ENCODE measurements at places on chromosomes 2 and 18.

DNA sequence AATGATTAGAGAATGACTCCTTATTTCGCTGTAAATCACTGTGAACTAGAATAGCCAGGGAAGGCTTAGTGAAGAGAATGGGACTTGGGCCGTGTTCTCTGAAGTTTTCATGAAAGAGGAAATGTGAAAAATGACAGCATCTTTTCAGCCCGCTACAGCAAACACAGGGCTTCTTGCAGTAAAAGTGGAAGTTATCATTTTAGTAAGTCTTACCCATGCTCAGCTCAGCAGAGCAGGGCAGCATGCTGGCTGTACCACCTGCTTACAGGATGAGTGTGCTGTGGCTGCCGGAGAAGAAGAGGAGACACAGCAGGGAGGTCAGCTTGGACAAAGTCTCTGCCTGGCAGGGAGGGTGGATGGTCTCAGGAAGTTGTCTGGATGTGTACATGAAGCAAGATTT is 300.7 kb upstream of the DLGAP1 start:
- no peak for DNase-seq

DNA sequence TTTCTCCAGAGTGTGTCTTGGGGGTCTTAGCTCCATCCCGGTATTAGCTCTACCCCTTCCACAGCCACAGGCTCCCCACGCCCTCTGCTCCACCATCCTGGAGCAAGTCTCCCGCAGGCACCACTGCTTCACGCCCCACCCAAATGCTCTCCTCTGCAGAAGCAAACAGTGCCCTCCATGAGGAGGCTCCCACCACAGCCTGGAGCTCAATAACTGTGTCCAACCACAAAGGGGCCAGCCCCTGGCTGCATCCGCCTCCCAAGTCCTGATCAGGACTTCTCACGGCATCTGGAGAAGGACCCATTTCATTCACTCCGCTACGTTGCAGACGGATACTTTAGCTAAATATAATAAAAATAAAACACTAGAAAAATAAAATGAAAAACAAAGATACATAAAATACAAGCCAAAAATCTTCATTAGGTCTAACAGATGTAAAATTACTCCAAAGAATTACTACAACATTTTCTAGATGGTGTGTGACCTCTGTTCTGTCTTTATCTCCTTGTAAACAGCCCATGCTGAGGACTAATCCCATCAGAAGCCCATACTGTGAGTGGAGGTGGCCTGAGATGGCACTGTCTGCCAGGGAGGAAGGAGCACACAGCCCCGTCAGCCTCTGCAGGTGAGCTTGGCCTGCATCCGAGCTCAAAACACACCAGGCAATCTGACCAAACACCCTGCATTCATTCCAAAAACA is 210.8 kb upstream of the RAB6C start:
- DNase-seq = no peak

- no peak for DNase-seq
Observed at GRCh38 chr2:147433822-147434221, 411.0 kb upstream of the ACVR2A start.

- no peak for DNase-seq
Observed at GRCh38 chr18:36078751-36079529, 11.6 kb upstream of the RPRD1A start.

DNA sequence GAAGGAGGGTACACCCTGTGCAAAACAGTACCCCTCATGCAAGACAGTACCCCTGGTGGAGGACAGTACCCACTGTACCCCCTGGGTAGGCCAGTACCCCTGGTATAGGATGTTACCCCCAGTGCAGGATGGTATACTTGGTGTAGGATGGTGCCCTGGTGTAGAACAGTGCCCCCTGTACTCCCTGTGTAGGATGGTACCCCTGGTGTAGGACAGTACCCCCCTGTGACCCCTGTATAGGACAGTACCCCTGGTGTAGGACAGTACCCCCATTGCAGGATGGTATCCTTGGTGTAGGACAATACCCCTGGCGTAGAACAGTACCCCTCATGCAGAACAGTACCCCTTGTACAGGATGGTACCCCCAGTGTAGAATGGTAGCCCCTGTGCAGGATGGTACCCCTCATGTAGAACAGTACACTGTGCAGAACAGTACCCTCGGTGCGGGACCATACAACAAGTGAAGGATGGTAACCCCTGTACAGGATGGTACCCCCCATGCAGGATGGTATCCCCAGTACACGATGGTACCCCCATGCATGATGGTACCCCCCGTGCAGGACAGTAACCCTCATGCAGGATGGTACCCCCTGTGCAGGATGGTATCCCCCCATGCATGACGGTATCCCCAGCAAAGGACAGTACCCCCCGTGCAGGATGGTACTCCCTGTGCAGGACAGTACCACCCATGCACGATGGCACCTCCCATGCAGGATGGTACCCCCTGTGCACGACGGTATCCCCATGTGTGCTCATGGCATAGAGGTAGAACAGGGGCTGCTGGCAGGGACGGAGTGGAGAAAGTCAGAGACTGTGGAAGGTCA is 248.0 kb downstream of the DCDC2C start:
- no peak for DNase-seq
